ENCODE measurements at places on chromosomes 7 and 10. TPM values are rescaled to one million over a fixed set of nuclear protein-coding genes. Genes with fewer than 3 reads are reported as not detected.

Gene DHX32
- 25.0 TPM for total RNA-seq

Gene AKR1C8
- total RNA-seq, result 1.5 TPM

Gene HOXA13
- total RNA-seq, result 1.4 TPM

Gene CALML3
- 9.8 TPM for total RNA-seq

Gene WDFY4
- 4.3 TPM for total RNA-seq

Gene HABP2
- total RNA-seq, result not detected

Gene CALCR
- 0.49 TPM for total RNA-seq

Gene TMEM236
- total RNA-seq, result 0.69 TPM

Gene EPHB6
- total RNA-seq, result 34.7 TPM

Gene CRHR2
- 0.20 TPM for total RNA-seq

Gene SPDYE16
- 0.10 TPM for total RNA-seq

Gene NKX1-2
- 0.20 TPM for total RNA-seq

Gene MKX
- 4.0 TPM for total RNA-seq

All from skin of body (tissue), 3 donors.